GM04503 (cell line): ENCODE measurements at places on chromosomes 6 and 20.

DNA sequence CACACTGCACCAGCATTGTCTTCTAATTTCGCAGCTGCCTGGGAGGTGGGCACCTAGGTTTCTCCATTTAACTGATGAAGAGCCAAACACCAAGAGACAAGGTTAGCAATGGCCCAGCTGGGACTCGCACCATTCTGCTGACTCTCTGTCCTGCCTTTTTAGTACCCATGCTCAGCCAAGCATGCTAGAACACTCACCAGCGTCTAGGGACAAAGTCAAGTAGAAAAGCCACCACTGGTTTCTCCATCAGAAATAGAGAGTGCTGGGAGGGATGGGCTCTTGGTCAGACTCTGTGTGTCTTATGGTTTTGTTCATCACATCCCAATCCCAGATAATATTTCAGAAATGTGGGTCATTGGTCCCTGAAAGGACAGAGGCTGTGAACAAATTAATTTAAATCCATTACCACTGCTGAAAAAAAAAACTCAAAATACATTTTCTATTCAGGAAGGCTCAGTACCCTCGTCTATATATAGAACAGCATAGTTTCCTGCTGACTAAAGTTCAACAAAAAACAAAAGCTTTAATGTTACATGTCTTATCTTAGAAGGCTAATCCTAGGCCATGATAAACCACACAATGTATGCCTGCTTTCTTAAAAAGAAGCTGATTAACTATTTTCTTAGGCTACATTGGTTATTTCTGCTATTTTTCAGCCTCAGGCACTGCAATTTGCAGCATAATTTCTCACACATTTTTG is 111.0 kb downstream of the TBC1D7 start:
- DNase-seq, result no peak

DNA sequence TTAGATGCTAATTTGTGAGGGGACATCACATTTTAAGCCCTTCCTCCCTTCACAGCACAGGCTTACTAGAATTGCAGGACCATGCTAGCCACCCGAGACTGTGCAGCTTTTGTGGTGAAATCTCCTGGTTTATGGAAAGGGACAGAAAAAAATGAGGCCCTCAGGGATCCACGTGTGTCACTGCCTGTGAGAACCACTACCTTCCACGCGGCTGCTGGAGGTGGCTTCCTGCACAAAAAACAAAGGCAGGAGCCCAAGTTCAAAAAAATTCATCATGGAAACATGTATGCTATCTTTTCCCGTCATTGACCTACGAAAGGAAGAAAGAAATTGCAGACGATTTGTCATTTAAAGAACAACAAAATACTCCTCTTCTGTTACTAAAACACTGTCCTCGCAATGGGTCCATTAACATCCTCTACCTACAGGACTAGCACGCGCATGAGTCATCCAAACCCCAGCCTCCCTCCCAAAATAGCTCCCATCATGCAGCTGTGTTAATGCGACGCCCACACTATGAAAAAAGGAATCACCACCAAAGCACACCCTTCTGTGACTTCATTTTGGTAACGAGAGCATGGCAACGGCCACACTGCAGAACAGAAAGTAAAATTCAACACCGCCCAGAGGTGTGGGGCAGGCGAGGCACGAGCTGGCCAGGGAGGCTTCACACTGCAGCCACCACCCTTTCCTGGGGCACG is 45.7 kb downstream of the RAMACL start:
- DNase-seq, result no peak

DNA sequence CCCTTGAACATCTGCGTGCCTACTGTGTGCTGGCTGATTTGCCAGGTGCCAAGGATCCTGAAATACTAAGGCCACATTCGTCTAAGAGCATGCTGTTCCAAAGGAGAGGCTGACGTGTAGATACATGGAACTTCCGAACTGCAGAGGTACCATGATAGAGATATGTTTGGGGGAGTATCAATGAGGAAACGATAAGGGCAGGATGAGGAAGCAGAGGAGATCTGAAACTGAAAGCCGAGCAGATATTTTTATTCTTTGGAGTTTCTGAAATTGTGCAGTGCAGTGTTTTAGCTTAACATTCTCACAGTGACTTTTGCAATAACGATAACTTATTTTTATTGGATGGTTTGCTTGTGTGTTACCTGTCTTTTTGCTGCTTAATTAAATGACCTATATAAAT is 24.3 kb downstream of the BMP6 start:
- no peak for DNase-seq

DNA sequence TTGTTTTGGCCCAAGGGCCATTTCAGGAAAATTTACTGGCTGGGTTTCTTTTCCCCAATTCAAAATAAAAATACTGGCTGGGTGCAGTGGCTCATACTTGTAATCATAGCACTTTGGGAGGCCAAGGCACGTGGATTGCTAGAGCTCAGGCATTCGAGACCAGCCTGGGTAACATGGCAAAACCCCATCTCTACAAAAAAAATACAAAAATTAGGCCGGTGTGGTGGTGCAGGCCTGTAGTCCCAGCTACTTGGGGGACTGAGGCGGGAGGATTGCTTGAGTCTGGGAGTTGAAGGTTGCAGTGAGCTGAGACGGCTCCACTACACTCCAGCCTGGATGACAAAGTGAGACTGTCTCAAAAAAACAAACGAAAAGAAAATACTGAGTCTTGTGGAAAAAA is 60.0 kb downstream of the NINL start:
- DNase-seq, result no peak

DNA sequence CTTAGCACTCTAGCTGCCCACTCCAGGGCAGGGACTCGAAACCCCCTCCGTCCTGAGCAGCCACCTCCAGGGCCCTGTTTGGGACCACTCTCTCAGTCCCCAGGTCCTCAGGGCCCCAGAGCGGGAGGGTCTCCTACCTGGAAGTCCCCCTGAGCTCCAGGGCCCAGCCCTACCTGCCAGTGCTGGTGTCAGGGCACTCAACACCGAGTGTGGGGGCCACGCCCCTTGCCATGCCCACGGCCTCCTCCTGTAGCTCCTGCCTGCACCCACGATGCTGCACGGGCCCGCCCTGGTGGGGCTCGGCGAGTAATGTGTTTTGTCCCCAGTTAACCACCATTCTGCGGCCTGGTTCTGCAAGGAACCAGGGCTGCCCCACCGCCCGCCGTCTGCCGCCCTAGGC is 21.5 kb downstream of the SPDEF start:
- no peak for DNase-seq

- DNase-seq, result no peak
Observed at GRCh38 chr6:1817033-1817761, 207.5 kb downstream of the FOXC1 start.

GRCh38 chr6:56241124-56241802 is 6.1 kb downstream of the COL21A1 start:
- no peak for DNase-seq
